Brain pericyte (primary cell): ENCODE measurements at places on chromosomes 1 and 21.
A peak's percentile ranks its signal among the peaks of the same experiment; 100 is the strongest.

DNA sequence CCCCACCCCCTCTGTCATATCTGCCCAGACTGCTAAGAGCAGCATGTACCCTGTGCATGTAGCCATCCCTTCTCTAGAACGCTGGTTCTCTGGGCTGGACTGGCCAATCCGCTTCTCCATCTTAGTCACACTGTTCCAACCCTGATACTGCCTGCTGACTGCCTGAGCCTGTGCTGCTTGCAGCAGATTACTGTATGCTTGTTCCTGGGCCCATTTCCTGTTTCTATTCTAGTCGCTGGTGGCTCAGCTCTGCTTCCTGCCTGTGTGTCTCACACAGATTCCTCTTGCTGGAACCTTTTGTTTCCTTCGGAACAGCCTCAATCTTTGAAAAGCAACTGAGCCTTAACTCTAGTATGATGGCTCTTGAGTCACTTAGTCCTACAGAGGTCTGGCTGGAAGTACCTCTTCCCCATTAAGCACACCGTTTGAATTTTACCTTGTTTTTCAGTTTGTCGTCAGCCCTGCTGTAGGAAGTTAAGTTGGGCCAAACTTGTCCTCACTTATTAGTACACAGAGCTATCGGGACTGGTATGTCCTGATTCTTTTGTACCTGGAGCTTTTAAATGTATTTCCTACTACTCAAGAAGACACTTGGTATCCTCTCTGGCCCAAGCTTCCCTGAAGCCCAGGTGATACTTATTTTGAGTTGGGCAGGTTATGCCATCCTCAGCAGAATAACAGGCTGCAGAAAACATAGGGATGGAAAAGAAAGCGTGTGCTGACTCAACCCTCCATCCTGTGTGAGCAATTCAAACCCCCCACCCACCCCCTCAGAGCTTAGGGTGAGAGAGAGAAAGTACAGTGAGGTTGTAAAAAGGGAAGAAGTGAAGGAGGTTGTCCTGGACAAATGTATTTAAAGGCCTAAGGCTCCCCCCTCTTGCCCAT is 43.4 kb upstream of the PIGV start:
- DNase-seq, result peak; percentile 47

- no peak for DNase-seq
Observed at GRCh38 chr1:185449378-185450059, 132.5 kb upstream of the IVNS1ABP start.

DNA sequence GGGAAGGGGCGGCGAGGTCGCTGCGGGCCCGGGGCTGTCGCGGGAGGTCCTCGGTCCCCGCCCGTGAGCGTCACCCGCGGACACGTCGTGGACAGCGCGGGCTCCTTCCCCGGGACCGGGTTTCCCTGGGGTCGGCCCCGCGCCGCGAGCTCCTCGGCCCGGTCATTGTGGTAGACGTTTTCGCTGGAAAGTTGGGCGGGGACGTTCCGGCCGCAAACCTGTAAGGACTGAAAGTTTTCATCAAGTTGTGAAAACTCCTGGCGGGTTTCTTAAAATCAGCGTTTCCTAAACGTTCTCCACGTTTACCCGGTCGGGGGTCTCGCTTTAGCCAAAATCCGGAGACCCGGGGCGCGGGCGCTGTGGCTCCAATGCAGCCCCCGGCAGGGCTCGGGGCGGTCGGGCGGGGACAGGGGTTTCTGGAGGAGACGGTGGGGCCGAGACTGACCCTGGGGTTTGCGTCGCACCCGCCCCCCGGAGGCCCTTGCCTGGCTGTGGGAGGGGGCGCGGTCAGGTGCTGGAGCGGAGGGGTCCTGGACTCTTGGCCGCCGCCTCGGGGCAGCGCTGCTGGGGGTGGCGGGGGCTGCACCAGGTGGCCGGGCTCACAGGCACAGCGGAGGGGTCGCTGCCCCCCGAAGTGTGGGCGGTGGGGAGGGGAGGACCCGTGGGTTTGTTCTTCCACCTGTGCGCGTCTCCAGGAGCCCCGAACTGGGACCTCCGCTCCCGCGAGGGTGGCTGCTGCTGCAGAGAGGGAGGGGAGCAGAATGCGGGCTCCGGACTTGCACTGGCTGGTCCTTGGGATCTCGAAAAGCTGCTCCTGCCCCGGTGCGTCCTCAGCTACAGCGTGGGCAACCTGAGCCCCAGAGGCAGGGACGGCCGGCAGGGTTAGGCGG is 827 bp downstream of the PRKCZ start:
- DNase-seq, result no peak

DNA sequence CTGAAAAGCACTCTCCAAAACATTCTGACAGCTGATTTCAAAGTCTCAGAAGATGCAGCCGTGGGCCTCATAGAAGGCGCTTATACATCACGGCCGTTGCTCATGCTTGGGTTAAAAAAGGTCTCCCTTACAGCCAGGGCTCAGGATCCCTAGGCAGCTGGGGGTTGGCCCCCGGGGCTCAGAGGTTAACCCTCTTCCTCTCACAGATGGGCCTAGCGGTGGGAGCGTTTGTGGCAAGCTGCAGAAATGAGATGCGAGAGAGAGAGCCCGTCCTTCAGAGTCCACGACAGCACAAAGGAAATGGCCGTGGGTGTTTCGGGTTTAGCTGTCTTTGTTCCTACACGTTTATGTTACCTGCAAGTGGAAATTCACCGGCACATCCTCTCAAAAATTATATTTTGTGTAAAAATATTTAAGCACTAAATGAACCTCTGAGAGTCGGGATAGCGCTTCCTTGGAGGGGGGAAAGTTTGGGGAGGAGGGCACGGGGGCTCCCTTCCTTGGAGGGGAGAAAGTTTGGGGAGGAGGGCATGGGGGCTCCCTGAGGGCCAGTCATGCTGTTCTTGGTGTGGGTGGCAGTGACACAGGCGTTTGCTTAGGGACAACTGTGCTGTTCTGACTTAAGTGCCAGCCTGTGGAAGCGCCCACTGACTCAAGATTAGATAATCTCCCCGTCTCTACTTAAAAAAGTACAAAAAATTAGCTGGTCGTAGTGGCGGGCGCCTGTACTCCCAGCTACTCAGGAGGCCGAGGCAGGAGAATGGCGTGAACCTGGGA is 20.5 kb upstream of the PRDM15 start:
- DNase-seq, result no peak

GRCh38 chr1:150150133-150151021 is 661 bp downstream of the PLEKHO1 start:
- no peak for DNase-seq
